Fibroblast of villous mesenchyme (primary cell): ENCODE measurements at places on chromosomes 6 and 20.

- DNase-seq: no peak
Measured at GRCh38 chr6:109351231-109352130, 30.8 kb downstream of the CD164 start.

GRCh38 chr6:57024321-57024720 is 22.2 kb upstream of the KIAA1586 start:
- DNase-seq: no peak

- no peak for DNase-seq
Measured at GRCh38 chr6:105633814-105634213, 230.9 kb upstream of the PREP start.

DNA sequence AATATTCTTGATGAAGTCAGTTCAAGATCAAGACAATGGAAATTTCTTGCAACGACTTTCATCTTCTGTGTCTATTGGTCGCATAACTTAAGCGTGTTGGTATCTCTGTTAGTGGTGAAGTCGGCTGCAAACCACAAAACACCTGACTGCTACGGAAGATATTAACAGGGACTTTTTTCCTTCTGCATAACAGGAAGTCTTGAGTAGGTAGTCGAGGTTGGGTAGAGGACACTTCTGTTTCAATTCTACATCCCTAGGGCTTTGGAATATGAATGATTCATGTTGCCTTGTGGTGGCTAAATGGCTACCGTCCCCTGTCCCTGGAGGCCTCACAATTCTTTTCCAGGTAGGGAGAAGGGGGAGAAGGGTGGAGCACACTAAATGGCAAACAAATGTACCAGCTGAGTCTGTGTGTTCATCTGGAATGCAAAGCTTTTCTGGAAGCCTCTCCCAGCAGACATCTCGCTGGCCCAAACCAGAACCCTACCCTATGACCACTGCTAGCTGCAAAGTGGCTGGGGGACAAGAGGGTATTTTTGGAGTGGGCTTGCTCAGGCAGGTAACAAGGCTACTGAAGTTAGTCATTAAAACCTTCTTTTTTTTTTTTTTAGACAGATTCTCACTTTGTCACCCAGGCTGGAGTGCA is 34.6 kb upstream of the NKX2-2 start:
- DNase-seq: no peak

- no peak for DNase-seq
Measured at GRCh38 chr6:136552054-136552453, 1.8 kb upstream of the MAP7 start.

GRCh38 chr20:25551413-25552215 is 33.7 kb downstream of the NINL start:
- peak; percentile 80 for DNase-seq

GRCh38 chr20:32655903-32656512 is 17.7 kb downstream of the C20orf203 start:
- DNase-seq: no peak

DNA sequence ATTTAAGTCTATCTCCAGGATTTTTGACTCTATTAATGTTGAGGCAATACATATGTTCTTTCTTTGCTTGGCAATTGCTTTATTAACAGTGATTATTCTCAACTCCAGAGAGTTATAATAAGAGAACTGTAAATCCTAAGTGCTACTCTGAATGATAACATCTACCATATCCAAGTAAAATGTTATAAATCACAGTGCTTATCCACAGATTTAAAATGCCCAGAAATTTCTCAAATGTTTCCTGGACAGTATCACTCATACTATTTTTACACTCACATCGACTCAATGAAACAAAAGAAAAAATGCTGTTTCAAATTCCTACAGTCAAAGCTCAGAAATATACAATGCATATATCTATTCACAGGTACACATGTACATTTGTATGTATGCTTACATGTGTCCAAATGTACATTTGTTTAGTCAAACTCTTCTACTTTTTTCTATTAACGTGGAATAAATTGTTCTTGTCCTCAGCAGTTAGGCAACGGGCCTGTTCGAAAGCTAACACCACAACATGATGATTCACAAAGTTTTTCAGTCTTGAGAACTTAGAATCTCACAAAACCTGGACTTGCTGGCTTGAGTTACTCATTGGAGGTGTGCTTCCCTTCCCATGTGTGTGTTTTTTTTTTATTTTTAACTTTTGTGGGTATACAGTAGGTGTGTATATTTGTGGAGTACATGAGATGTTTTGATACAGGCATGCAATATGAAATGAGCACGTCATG is 193.0 kb downstream of the GJA10 start:
- peak; percentile 68 for DNase-seq

DNA sequence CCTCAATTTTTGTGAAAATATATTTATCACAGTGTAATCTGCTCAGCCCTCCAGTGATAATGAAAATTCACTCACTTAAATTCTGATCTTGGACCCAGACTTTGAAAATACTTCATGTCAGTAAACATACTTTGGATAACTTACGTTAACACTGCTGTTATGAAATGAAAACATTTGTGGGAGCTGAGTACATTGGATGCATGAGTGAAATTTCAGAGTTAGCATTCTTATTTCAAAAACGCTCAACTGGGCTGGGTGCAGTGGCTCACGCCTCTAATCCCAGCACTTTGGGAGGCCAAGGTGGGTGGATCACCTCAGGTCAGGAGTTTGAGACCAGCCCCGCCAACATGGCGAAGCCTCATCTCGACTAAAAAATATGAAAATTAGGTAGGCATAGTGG is 196.4 kb downstream of the UTRN start:
- DNase-seq: no peak

GRCh38 chr20:3658716-3659491 is 4.3 kb downstream of the GFRA4 start:
- DNase-seq: no peak

- DNase-seq: no peak
Measured at GRCh38 chr6:92114091-92114675, 1305.2 kb downstream of the EPHA7 start.

- DNase-seq: peak; percentile 21
Measured at GRCh38 chr6:139027620-139028182, 844 bp upstream of the ABRACL start.

DNA sequence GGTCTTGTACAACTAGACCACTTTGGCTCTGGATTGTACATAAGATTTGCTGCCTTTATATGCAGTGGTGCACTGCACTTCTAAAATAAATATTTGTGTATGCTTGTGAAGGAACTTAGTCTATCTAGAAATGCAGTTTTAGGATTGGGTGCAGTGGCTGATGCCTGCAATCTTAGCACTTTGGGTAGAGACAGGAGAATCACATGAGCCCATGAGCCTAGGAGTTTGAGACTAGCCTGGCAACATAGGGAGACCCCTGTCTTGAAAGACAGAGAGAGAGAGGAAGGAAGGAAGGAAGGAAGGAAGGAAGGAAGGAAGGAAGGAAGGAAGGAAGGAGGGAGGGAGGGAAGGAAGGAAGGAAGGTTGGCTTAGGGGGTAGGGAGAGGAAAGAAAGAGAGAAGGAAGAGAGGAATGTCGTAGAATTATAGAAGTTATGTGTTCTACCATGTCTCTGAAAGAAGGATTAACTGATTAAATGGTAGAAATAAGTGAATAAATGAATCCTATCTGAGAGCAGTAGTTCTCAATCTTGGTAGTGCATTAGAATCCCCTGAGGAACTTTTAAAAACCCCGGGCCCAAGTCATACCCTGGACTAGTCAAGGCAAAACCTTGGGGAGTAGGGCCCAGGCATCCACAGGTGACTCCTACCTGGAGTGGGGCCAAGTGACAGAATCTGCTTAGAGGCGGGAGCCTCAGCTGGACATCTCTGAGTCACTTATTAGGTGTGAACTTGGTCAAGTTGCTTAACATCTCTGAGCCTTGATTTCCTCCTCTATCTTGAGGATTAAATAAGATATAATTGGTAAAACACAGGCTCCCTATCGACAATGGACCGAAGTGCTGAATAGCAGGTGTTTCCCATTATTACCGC is 130.3 kb downstream of the ZNF217 start:
- DNase-seq: no peak

DNA sequence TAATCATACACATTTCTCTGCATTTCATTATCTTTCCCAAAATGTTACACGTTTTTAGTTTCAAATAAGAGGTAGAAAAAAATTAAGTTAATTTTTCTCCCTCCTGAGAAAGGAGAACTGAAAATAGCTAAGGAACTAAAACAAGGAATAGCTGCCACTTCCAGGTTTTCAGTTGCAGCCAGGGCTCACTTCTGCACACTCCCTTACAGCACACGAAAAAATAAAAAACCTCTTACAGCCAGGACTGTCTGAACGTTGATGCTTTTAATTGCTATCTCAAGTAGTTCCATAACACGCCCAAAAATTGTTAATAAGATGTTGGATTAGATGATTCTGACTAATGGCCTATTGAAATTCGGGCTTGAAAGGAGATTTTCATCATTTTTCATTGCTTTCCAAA is 153.7 kb upstream of the THBS2 start:
- DNase-seq: no peak

GRCh38 chr6:116672306-116672705 is 3.7 kb upstream of the ZUP1 start:
- no peak for DNase-seq

DNA sequence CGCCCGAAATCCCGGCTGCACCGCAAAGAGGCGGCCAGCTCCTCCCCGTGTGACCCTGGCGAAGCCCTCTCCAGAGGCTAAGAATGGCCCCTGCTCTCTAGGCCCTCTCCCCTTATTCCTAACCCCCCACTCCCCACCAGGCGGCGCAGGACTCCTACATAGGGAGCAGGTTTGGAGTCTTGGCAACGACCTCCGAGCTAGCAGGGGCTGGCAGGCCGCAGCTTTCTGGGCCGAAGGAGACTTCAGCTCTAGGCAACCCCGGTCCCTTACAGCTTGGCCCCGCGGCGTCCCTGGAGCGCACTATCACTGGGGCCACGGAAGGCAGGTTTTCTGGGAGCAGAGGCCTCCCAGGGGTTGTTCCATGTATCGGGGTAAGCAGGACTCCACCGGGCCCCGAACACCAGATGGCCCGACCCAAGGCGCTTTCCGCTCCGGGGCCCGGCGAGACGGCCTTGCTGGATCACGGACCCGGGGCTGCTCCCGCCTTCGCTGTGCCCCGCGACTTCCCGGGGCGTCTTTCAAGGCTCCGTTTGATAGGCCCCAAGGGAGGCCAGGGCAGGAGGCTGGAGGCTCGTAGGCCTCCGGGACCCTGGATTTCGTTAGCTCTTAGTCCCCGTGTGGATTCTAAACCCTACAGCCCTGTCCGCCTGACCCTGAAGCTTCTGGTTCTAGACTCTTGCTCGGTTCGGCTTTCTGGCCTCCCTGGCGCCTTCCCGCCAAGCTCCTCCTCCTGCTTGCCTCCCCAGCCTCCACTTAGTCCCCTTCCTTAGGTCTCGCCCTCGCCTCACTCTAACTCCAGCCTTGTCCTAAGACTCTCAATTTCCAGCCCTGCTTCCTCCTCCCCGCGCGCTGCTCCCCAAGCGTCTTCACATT is 1.9 kb downstream of the SLC32A1 start:
- peak; percentile 39 for DNase-seq

GRCh38 chr20:22686097-22686496 is 101.7 kb upstream of the FOXA2 start:
- peak; percentile 74 for DNase-seq
